ENCODE measurements at places on chromosomes 5 and 9.

DNA sequence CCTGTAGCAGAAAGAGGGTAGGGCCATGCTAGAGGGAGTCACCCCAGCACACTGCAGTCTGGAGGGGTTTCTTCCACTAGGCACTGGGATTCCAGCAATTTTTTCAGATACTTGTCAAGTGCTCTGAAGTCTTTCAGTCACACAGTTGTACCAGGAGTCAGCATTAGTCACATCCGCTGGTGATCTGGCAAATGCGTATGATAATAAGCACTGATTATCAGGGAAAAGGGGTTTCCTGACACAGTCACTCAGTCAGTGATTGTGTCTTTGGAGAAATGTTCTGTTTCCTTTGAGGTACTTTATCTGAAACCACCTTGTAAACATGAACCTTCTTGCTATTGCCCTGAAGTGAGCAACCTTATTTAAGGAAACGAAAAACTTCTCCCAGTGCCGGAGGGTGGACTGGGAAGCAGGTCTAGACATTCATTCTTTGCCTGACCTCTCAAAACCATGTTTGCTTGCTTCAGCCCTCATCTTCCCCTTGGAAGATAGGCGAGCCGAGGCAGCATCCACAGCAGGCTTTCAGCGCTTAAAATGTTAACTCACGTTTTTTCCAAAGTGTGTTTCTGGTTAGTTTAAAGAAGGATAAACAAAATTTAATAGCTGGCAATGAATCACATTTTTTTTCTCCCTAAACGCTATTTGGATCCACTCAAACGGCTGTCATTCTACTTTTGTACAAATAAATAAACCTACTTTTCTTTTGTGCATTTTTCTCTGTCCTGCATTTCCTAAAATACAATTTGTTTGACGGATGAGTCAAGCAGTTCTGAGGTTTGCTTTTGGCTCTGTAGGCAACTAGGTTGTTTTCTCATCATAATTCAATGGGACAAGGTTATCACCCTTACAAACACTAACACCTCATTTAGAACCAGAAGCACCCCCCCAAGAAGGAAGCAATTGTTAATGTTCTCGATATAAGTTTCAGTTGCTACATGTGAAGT lies 77.7 kb downstream of the FOXD1 start:
- no peak for DNase-seq

- no peak for DNase-seq
Observed at GRCh38 chr9:21294904-21295538, 10.1 kb downstream of the IFNA5 start.

- peak; percentile 85 for DNase-seq
Observed at GRCh38 chr9:114681594-114682332, at the start of gene TEX48. Gene TEX48 (minus strand): TSS chr9:114682192. CDS start chr9:114671723, 10,469 bp downstream.

- DNase-seq: no peak
Observed at GRCh38 chr9:38442473-38443096, 18.3 kb upstream of the IGFBPL1 start.

- no peak for DNase-seq
Observed at GRCh38 chr5:132309679-132310078, 15.5 kb downstream of the SLC22A4 start.
